ENCODE measurements at places on chromosomes 16 and 17.

DNA sequence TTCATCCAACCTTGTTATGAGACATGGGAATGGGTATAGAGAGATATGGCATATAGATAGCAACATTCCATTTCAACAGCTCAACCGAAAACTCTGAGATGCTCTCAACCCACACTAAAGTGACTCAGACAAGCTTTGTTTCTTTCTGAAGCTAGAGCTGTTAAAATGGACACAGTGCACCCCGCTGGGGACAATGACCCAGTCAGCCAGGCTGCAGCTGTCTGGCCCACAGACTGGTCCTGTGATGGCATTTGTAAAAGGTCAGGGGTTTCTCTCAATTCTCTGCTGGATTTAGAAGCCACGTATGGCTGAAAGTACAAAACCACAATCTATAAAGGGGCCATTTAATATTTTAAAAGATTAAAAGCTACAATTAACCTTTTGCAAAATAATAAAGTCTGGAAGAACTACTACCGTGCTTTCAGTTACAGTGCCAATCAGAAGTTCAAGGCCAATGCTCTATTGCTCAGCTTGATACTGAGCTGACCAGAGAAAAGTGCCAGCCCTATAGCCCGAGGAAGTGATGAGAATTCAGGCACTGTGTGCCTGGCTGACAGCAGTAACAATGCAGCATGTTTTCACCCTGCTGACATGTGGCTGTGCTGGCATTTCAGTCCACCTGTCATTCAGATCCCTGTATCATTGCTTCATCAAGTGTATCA, 60.2 kb downstream of the TEX2 start:
- peak; percentile 71 for DNase-seq

- no peak for DNase-seq
Measured at GRCh38 chr16:5336941-5337340, 239.3 kb upstream of the EEF2KMT start.

GRCh38 chr16:75506574-75506973, 11.3 kb upstream of the CHST6 start:
- DNase-seq = peak; percentile 64

- peak; percentile 65 for DNase-seq
Measured at GRCh38 chr17:38982858-38983746, 15.9 kb upstream of the FBXO47 start.

- DNase-seq = no peak
Measured at GRCh38 chr17:57285701-57286100, 29.4 kb downstream of the MSI2 start.

- no peak for DNase-seq
Measured at GRCh38 chr17:45993962-45994627, 5.0 kb upstream of the STH start.

GRCh38 chr17:72514891-72515290, 394.1 kb downstream of the SOX9 start:
- DNase-seq = no peak

DNA sequence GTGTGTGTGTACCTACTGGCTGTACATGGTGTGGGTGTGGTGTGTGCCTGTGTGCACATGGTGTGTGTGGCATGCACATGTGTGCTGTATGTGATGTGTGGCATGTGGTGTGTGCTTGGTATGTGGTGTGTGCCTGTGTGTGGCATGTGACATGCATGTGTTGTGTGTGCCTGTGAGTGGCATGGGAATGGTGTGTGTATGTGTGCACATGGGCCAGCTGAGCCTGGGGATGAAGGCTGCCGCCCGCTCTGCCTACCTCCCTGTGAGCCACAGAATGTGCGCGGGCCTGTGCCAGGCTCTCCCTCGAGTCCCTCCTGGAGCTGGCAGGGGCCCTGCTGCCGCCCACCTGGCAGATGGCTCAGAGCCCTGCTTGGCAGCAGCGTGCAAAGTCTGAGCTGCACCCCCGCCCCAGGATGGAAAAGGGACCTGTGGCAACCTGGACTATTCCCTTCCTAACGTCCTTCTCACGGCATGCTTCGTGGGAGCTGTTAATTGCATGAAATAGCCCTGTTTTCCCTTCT, 9.3 kb downstream of the PRSS27 start:
- no peak for DNase-seq

DNA sequence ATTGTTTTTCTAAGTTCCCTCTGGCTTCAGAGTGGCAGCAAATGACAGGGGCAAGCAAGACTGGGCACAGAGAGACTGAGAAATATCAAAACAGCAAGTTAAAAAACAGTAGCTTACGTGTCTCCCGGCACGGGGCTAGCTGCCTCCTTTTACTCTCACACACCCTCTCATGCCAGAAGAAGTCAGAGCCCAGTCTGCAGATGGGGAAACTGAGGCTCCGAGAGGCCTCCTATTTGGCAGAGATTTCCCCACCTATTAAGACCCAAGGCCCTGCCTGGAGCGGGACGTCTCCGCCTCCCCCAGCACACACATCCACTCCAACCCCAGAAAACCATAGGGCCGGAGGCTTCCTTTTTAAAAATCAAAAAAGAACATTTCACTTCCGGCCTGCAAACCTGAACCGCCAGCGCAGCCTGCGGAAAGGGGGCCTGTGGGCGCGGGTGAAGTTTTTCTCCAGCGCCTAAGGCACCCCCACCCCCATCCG, 832 bp downstream of the CARHSP1 start:
- DNase-seq = no peak

DNA sequence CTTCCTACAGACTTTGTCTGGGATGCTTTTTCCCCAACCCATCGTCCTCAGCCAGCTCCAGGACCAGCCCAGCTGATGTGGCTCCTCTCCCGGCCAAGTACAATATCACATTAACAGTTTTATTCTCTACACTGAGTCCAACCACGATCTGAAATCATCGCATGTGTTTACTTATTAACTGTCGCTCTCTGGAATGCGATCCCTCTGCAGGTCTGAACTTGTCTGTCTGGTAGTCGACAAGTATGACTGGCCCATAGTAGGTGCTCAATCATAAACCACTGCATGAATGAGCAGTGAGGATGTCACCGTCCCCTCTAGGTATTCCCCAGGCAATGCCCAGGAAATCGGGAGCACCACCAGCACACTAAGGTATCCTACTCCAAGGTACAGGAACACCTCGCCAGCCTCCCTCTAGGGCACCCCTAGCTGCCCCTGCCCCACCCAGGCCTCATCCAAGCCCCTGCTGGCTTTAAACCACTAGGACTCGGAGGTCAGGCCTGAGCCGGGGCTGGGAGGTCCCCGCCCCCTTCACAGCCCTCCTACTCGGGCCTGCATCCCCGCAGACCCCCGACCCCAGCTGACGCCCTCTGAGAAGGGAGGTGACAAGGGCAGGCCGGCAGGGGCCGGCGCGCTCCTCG, 27.7 kb downstream of the RTN4RL1 start:
- DNase-seq = no peak

DNA sequence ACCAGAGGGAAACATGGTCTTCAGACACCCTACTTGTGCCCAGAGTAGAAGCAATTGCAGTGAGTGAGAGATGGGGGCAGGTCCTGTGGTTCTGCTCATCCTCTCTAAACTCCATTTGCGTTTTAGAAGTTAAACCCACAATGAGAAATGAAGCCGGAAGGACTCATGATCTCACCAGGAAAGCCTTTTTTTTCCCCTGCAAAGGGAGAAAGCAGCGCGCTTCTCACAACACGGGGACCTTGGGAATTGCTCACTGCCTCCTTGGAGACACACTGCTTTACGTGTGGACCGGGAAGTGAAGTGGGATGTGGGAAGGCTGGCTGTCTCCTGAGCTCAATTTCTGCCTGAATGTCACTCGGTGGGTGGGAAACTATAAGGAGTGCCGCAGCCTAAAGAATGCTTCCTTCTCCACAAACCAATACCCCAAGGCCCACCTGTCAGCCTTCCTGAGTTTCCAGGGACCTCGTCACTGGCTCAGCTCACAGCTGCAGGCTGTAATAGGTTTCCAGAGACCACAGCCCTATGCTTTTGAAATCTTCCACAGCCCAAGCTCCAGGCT, 365.4 kb downstream of the XYLT1 start:
- no peak for DNase-seq

DNA sequence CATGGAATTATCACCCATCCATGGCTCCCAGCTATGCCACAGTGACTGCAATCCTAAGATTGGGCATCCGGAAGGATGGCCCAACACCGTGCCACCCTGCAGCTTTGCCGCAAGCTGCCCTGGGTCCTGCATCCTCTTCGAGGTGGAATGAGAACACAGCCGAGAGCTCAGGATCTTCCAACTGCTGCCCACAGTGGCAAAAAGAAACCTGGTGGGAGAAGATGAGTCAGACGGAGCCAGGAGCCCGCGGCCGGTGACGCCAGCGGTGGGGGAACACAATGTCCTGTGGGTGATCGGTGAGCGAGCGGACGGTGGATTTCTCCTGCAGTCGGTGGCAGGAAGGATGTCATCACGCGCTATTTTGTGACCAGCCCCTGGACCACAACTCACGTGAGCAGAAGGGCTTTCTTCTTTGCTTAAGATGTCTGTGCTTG, 20.1 kb downstream of the CD7 start:
- peak; percentile 84 for DNase-seq

DNA sequence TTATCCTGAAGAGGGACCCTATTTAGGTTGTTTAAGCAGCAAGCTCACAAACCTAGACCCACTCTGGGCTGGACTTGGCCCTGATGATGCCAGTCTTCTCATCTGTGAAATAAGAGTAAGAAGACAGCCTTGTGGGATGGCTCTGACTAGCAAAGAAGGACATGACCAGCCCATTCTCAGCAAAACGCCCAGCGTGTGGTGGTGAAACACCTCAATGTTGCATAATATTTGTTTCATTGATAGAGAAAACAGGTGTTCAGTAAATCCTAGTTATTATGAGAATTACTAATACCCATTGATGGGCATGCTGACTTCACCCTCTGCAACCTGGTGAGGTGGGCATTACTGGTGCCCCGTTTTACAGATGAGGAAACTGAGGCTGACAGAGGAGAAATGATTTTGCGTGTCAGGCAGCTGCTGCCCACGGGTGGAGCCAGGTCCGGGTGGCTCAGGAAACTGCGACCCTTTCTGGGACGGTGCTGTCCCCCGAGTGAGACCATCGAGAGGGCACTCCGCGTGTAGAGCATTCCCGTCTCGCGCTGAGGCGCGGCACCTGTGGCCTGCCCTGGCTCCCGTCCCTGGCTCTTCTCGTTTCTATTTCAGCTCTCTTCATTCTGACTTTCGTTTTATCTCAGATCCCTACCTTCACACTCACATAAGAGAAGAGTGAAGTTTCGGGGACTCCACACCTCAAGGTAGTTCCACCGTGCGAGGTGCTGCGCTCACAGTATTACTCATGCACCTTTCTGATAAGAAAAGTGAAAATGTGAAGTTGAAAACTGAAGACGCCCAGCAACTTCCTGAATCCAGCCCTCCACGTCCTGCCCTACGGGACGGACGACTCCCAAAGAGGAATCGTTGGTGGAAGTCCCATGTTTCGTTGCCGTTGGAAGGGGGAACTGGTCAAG, 48.5 kb downstream of the IRF8 start:
- DNase-seq = no peak

DNA sequence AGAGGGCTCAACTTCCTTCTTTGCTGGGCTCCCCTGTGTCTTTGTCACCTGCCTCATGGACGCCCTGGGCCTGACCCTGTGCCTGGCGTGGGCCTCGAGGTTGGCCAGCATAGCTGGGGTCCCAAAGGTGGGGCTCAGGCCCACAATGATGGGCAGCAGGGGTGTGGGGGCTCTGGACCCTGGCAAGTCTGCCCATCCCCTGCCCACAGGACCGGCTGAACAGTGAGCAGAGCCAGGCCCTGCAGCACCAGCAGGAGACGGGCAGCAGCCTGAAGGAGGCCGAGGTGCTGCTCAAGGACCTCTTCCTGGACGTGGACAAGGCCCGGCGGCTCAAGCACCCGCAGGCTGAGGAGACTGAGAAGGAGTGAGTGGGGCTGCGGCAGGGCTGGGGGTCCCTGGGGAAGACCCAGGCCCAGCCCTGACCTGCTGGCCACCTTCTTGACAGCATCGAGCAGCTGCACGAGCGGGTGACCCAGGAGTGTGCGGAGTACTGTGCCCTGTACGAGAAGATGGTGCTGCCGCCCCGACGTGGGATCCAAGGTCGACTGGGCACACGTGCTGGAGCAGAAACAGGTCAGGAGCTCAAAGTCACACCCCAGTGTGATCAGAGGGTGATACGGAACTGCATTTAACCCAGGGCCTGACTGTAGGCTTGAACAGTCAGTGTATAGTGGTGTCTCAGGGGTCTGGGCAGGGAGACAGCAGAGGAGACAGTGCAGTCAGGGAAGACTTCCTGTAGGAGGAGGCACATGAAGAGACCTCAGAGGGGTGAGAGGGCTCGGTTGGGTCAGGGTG, 3.8 kb downstream of the EVPLL start:
- no peak for DNase-seq

DNA sequence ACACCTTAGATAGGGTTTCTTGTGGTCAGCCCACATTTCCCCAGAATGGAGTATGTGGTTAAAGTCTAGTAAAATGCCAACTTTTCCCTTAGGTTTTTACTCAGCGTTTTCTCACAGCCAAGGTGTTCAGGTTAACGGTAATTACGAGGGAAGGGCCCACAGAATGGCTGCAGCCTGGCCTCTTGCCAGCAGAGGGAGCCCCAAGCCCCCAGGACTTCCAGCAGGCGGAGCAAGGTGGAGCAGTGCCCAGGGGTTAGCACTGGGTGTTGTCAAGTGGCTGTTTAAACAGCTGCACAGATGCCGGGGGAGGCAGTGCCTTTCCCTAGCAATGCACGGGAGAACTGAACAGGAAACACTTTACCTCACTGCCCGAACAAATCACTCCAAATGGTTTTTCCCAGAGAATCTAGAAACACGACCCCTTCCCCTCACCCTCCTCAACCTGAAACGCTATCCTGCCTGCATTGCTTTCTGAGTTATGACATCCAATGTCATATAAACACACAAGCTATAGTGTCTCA, 6.6 kb downstream of the PHB1 start:
- DNase-seq = peak; percentile 86

- no peak for DNase-seq
Measured at GRCh38 chr16:82157534-82157812, 12.6 kb downstream of the MPHOSPH6 start.

DNA sequence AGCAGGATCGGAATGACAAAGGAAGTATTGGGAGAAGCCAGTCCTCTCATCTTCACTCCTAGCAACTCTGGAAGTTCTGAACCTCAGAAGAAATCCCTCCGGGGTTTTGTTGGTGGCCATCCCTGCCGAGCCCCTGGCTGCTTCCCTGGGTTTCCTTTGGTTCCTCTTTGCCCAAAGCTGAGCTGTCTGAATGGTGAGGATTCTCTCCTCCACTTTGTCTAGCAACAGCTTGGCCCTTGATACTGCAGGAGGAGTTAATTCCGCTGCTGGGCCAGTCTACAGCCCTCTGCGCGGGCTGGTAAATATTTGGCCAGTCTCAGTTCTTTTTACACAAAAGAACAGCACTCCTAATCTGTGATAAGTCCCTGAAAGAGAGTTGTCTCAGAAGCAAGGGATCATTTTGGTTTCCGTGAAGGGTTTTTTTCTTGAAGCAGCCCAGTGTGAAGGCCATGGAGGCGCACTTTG, 170.9 kb downstream of the RAB11FIP4 start:
- DNase-seq = no peak

DNA sequence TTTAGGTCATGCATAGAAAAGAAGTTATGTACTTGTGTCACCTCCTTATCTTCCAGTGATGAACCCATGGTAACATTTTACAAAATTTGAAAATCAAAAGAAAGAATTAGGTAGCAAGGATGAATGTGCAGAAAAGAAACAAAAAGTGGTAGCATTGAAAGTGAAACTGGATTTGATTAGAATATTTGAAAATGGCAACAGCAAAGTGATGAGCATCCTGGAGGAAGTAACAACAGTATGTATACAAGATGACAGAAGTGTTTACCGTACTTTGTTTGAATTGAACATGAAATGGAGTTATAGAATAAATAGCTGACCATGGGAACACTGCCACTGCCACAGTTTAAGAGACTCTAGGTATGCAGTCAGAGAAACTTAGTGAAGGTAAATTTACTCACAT, 1313.1 kb downstream of the CDH11 start:
- DNase-seq = no peak

- DNase-seq = no peak
Measured at GRCh38 chr16:3461151-3461550, 17.7 kb downstream of the NAA60 start.
